Activated naive CD4-positive, alpha-beta T cell (primary cell): ENCODE measurements at places on chromosomes 2 and 18.

GRCh38 chr2:108403494-108403893 is 25.7 kb downstream of the SULT1C4 start:
- no peak for DNase-seq

- DNase-seq = no peak
These were observed 118.4 kb downstream of the GLI2 start for GRCh38 chr2:120854014-120854620.

- DNase-seq = no peak
These were observed 359.7 kb downstream of the MBD2 start for GRCh38 chr18:53864770-53865169.

GRCh38 chr2:53087874-53088461 is 679.6 kb upstream of the CHAC2 start:
- no peak for DNase-seq

DNA sequence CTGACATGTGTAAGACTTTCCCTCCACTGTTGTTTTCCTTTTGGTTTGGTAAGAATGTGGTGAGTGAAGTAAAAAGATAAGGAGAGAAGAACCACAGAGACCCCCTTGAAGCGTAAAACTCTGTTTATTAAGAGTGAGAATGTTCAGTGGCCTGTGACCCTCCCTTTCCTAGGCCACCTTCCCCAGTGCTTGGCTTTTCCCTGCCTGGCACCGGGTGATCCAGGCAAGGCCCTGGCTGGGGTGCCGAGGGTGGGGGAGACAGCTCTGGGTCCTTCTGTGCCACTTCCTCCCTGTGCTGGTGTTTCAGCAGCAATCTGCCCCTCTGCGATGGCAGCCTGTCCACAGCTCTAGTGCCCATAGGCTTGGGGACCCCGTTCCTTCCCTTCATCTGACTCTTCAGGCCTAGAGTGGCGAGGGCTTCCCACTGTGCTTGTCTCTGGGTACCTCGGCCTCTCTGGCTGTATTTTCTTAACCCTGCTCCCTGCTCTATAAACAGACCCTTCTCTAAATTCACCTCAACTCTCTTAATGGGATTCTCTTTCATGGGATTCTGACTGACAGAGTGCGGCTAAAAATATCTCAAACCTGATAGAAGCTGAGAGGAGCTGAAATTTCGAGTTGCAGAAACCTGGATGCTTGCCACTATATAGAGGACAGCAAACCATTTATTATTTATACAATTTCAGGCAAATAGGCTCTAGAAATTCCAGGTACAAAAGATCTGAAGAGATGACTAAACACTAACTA is 461.0 kb downstream of the DLGAP1 start:
- DNase-seq = no peak

DNA sequence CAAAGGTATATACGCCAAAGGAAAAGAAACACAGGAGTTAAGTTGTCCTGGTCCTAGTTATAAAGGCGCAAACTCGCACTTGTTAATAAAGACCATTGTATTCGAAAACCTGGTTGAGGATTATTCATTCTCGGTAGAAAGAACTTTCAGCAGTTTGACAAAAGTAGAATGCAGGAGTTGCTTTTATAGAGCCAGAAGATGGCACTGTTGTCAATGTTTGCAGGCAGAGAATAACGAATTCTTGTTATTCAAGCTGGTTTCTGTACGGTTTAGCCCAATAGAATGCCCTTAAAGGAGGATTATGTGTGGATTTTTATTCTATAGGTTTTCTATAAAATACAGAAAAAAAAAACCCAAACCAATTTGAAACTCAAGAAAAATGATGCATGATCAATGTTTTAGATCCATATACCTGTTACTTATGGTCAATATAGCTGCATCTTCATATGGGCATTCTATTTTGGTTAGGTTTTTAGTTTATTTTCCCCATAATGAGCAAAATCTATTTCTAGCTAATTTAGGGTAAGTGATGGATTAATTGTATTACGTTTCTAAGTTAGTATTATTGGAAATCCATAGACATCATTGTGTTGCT is 510.3 kb downstream of the PLCL1 start:
- DNase-seq = no peak

DNA sequence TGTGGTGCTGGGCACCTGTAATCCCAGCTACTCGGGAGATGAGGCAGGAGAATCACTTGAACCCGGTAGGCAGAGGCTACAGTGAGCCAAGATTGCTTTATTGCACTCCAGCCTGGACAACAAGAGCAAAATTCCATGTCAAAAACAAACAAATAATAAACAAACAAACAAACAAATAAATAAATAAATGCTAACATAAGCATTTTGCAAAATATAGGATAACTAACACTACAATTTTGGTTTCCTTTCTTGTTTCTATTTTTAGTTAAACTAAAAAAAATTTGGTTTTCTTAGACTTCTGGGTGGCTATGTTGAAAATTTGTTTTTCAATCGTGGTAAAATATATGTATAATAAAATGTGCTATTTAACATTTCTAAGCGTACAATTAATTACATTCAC is 115.0 kb upstream of the ZNF516 start:
- DNase-seq = no peak

GRCh38 chr18:49814147-49814499 is 790 bp upstream of the ACAA2 start:
- DNase-seq = peak; percentile 49

- no peak for DNase-seq
These were observed 761 bp upstream of the IDH1 start for GRCh38 chr2:208255557-208256106.

GRCh38 chr2:19841918-19842693 is 59.7 kb downstream of the TTC32 start:
- no peak for DNase-seq
